ENCODE measurements at places on chromosomes 7 and 10.

DNA sequence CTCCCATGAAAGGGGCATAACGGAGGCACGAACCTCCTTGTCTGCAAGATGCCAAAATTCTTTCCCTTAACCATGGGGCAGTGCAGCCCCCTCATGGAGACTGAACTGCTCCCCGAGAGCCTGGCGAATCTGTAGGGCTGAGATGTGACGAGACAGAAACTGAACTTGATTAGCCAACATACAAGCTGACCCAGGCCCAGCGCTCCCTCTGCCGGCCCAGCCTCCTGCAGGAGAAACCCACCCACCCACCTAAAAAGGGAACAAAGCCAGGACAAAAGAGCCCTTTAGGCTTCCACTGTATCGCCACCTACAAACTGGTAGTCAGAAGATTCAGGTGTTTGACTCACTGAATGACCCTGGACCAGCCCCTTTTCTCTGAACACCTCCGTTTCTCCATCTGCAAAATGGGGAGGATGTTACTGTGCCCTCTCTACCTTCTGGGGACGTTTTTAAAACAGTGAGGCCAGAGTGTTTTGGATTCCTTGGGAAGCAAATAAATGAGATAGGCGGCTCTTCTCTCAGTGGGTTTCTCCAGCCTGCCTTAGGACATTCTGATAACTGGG is 58.4 kb downstream of the C10orf105 start:
- no peak for DNase-seq

GRCh38 chr7:70695795-70696083 is 436.2 kb upstream of the GALNT17 start:
- no peak for DNase-seq

GRCh38 chr7:83684928-83685327 is 36.0 kb upstream of the SEMA3E start:
- no peak for DNase-seq

DNA sequence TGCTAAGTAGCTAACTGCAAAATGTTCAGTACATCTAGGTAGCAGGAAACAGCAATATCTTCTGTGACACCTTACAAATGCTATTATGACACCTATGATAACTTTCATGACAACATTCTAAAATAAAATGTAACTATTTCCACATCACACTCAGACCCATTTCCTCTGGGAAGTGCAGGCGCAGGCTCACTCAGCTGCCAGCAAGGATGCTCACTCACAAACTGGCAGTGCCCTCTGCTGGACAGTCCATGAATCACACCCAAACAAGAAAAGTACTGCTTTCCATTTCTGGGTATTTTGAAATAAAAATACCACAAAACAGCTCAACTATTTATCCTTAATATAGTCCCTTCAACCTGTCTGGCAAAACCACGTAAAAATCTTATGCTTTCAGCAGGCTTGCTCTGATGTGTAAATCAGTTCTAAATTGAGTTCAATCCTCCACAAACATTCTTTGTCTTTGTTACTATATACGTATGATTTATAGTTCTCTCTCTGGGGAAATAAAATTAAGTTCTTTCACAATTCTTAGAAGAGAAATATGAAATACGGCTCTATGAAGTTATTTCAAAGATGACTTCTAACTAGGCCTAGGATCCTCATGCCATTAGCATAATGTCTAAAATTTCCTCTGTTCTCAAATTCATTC is 176.6 kb downstream of the PARD3 start:
- peak; percentile 63 for DNase-seq

DNA sequence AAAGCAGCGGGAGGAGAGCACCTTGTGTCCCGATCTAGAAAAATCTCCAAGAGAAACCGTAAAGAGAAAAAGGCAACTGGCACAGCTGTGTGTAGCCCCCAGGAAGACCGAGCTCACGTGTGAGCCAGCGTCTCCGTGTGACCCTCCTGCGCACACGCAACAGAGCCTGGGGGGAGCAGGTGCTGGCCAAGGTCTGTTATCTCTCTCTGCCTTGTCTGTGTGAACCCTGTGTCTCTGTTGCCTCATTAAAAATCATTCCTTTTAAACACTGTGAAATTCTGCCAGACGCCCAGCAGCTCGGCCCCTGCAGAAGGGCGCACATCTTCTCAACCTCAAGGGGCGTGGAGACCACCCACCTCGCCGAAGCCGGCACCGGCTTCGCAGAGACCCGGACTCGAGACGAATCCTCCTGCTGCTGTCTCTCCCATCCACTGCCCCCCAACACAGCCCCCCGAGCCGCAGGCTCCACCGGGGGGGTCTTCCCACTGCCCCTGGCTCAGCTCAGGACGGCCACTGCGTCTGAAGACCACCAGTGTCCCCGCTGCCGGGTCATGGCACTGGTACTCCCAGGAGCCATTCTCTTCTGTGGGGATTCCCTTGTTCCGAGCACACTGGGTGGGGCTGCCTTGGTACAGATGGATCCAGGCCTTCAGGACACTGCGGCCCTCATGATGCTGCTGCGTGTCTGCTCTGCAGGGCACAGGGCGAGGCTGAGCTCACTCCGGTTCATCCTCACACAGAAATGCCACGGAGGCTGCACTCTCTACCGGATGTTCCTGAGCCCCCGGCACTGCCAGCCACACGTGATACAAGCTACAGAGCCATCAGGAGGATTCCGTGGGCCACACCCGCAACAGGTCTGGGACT is 94.3 kb upstream of the DNAAF5 start:
- no peak for DNase-seq

DNA sequence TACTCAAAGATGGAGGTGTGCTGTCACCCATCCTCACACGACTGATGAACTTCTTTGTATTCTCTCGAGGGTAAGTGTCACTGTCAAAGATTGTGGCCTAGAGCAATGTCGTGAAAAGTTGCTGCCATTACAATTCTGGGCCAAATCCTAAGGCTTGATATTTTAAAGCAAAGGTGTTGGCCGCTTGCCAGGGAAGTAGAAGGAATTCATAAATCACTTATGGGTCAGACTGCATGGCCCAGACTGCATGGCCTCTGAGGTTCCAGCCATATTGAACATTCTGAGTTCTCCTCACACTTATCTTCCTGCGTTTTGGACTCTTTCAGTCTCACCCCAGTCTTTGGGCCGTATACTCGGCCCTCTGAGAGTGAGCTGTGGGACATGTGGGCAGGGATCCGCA is 8.6 kb downstream of the MEST start:
- no peak for DNase-seq

DNA sequence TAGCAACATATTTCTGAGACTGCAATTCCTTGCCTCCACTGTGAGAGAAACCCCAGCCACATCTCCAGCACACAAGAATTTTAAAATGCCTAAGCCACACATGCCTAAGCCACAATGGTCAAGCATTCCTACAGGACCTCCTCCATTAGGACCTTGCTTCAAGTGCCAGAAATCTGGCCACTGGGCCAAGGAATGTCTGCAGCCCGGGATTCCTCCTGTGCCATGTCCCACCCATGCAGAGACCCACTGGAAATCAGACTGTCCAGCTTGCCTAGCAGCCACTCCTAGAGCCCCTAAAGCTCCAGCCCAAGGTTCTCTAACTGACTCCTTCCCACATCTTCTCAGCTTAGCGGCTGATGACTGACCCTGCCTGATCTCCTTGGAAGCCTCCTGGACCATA is 117.5 kb downstream of the AHR start:
- DNase-seq: no peak

- no peak for DNase-seq
Measured at GRCh38 chr10:103510046-103510685, 16.7 kb downstream of the NEURL1 start.

DNA sequence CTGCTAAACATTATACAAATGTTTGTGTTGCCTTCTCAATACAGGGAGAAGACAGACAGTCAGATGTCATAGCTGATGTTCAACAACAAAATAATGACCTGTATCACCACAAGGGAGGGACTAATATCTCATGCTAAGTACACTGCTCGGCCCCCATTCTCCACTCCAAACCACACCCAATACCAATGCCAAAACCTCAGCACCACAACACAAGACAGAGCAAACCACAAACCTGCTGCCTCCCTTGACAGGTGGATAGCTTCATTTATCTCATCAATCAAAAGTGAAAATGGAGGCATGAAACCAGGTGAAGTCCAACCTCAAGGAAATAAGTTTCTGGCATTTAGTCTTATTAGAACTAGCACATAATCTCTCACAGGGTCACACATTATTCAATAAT is 109.5 kb downstream of the PARD3 start:
- DNase-seq: no peak

- no peak for DNase-seq
Measured at GRCh38 chr7:133545618-133546017, 292.7 kb downstream of the EXOC4 start.

DNA sequence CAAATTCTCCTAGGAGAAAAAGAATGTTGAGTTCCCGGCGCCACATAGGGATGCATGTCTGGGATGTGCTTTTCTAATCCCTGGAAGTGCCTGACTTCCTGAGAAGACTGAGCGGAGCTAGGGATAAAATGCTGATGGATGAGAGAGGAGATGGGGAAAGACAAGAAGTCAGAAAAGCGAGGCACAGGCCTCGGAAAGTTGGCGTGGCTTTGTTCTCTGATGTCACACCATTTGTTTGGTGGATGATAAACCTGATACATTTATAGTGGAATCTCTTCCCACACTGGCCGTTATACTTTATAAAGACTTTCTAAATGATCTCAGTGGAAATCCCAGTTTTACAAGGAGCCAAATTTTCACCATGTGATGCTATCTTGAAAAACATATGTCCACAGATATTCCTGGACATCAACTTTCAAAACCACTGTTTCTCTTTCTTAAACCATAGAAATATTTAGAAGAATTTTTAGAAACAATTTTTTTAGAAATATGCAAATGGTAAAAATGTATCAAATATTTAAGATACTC is 188.8 kb upstream of the SVIL start:
- DNase-seq: no peak

GRCh38 chr7:113013761-113014449 is 72.7 kb downstream of the GPR85 start:
- no peak for DNase-seq

- DNase-seq: no peak
Measured at GRCh38 chr7:137976696-137977095, 25.2 kb downstream of the CREB3L2 start.

DNA sequence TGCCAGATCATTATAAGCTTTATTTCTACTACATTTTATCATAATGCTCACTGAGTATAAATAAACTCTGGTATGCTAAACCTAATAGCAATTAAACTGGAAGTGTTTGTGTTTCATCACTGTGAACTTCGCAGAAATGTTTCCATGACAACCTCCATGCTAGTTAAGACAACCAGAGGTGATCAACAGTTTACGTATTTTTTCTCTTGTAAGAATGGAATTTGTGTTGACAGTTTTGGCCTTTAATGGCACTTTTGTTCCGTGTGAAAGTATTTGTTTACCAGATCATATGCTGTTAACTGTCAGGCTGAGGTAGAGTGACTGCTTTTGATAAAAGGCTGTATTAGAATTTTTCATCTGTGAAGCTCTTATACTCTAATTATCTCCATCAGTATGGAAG is 212.1 kb upstream of the PPP1R3A start:
- no peak for DNase-seq

- DNase-seq: peak; percentile 62
Measured at GRCh38 chr7:130063036-130063435, 7.3 kb upstream of the KLHDC10 start.

- no peak for DNase-seq
Measured at GRCh38 chr10:21894648-21895342, 108.7 kb downstream of the DNAJC1 start.

DNA sequence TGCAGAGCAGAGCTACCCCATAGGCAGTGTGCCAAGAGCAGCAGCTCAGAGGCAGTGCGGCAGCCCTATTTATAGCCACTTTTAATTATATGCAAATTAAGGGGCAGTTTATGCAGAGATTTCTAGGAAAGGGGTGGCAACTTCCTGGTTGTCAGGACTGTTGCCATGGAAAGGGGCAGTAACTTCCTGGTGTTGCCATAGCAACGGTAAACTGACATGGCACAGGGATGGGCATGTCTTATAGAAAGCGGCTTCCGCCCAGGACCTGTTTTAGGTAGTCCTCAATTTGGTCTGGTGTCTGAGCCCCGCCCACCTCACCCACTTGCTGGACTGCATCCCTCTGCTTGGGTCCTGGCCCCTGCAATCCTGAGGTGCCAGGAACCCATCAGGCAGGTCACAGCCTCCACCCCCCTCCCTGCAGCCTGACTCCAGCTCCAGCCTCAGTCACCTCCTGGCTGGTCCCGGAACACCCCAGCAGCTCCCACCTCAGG is 115.8 kb downstream of the TMEM130 start:
- DNase-seq: no peak

GRCh38 chr7:51046482-51046881 is 263.8 kb upstream of the GRB10 start:
- DNase-seq: no peak
